Stimulated activated CD4-positive, alpha-beta T cell treated with anti-CD3 and anti-CD28 coated beads, Interleukin-15, amount 100 ng/mL, for 48 hours (primary cell): ENCODE measurements at places on chromosomes 3 and 15.
A peak's percentile ranks its signal among the peaks of the same experiment; 100 is the strongest.

- no peak for DNase-seq
Measured at GRCh38 chr3:188664795-188665194, 507.0 kb upstream of the TPRG1 start.

GRCh38 chr3:127750226-127751031, 71.9 kb downstream of the MGLL start:
- DNase-seq = no peak

DNA sequence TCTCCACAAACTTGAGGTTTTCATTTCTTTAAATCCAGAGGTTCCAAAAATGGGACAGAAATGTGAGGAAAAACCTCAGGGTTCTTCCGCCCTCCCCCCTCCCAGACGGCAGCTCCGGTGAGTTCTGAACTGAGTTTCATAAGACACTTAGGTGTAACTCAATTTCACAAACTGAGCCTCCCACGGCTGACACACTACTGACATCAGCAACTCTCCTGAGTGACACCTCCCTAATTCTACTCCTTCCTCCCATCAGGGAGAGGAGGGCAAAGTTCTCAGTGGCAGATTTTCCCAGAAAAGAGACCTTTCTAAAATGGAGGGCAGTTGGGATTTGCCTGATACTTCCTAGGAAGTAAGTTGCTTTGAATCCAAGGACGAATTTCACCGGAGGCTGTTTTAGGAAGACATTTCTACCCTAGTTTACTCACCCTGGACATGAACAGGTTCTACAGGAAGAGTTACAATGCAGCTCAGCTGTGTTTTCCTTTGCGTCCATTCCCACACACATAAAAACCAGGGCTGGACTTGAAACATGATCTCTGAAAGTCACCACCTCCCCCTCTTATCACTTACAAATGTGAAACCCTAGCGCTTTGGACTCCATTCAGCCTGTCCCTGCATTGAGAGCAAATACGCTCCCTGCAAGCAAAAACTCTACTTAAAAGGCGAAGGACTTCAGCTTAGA, 78.1 kb upstream of the LMOD3 start:
- peak; percentile 53 for DNase-seq

GRCh38 chr15:51731549-51732267, 5.7 kb downstream of the LYSMD2 start:
- no peak for DNase-seq

GRCh38 chr3:128748557-128748956, 22.6 kb downstream of the RAB7A start:
- DNase-seq = no peak

DNA sequence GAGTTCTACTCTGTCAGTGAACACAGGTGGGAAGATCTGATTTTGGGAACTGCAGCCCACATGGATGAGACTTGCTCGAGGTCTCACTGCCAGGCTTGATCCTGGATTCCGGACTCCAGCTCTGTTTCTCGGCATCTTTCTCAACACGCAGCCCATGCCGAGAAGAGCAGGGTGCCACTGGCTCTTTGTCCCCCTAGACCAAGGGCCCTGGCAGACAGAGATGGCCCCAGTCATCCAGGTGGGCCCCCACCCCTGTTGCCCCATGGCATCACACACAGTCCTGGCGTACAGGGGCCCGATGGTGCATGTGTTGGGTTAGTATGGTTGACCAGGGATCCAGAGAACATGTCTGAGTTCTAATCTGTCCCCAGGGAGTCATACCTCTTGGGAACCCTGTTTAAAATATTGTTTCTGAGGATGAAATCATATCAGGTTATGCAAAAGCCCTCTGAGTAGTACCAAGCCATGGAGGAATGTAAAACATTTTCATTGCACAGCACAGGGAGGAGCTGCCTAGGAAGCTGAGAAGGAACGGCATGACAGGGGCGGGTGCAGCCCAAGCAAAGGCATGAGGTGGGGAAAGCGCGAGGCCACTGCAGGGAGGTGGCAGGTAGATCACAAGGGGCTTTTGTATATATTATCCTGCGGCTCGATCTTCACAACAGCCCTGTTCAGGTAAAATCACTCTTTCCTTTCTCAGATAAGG, 320.6 kb downstream of the UACA start:
- DNase-seq = no peak

- no peak for DNase-seq
Measured at GRCh38 chr15:22952796-22953579, 27.2 kb downstream of the CYFIP1 start.

GRCh38 chr15:69002783-69003182, 11.7 kb upstream of the NOX5 start:
- DNase-seq = no peak

DNA sequence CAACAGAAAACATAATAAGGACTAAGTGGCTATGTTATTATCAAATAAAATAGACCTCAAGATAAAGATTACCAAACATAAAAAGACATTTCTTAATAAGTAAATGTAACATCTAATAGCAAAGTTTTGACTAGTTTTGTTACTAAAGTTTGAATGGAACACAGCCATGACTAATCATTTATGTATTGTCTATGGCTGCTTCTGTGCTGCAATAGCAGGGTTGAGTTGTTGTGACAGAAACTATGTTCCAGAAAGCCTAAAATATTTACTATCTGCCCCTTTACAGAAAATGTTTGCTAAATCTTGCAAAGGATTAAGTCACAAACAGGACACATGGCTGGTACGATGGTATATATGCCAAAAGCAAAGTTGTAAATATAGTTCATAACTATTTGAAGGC, 37.9 kb upstream of the MYH15 start:
- DNase-seq = no peak

DNA sequence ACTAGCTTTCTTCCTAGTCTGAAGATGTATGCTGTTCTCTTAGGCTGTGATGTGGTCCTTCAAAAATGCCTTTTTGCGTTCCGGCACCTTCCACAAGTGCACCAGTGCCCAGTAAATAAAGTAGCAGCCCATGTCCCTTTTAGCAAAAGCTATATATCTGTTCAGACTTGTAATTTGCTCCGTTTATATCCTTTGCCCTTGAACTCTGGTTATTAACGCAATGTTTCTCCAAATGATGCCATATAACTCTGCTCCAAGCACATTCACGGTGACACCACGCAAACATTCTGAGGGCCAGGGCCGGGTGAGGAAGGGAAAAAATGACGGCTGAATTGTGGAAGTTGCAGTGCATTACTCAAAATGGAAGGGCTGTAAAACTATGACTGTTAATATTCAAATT, 1001.1 kb upstream of the NR2F2 start:
- no peak for DNase-seq

GRCh38 chr3:20194793-20195460, 8.9 kb upstream of the SGO1 start:
- no peak for DNase-seq

DNA sequence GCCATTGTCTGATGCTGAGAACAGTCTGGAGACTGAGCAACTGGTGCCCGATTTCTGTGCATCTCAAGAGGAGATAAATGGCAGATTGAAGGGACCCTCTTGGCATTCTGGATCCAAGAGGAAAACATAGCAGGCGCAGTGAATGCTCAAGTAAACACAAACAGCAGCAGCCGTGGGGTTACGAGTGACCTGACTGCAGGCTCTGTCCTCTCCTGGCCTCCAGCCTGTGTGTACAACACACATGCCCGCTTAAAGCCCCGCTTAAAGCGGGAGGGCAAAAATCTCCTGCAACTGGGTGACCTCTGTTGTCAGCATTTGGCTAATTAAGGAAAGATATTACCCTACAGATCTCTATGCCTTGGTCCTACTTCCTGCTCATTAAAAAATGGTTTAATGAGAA, 120.5 kb downstream of the GREM1 start:
- no peak for DNase-seq

GRCh38 chr3:56919137-56919796, 117.5 kb upstream of the ARHGEF3 start:
- no peak for DNase-seq

GRCh38 chr3:164470471-164470870, 607.8 kb downstream of the SI start:
- DNase-seq = no peak

- no peak for DNase-seq
Measured at GRCh38 chr15:83287541-83288027, 3.1 kb upstream of the BNC1 start.

DNA sequence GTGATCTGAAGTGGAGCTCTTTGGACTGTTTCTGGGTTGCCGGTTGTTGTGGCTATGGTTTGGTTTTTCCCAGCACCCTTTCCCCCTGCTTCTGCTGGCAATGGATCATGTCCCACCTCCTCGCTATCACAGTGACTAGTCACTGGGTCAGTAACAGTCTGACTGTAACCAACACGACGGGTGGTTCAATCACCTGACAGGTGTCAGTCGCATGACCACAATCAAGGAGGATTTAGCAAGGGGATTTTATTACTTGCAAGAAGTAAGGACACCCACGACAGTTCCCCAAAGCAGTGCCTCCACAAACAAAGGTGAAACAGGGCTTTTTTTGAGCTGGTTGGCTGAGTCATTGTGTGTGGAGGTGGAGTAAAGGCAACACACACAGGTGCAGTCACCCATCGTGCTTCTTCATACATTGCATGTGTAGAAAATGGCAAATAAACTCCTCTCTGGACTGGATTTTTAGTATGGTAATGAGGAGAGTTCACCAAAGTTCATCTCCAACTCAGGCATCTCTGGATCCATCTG, 58.8 kb upstream of the FAM3D start:
- DNase-seq = no peak

- DNase-seq = no peak
Measured at GRCh38 chr15:62940093-62940754, 102.3 kb upstream of the TPM1 start.

DNA sequence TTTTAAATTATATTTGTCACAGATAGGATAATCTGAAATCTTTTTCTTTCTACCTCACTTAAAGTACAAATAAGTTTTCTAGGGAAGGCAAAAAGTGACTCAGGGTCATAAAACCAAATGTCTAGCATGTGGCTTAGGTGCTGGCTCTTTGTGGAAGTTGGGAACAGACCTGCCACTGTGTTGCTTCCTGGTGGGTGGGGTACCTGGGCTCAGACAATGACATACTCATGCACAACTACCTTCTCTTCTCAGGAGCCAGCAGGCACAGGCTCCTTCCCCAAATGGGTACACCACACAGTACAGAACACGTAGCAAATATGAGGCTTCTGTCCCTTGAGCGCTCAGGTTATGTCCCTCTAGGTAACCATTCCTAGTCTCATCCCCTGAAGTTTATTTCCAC, 40.1 kb upstream of the MUC13 start:
- DNase-seq = no peak

- DNase-seq = no peak
Measured at GRCh38 chr3:78337801-78338211, 1297.9 kb downstream of the ROBO2 start.

- no peak for DNase-seq
Measured at GRCh38 chr15:64982472-64982871, 7.2 kb downstream of the SPG21 start.

GRCh38 chr15:67179411-67179995, 75.0 kb downstream of the AAGAB start:
- DNase-seq = no peak

DNA sequence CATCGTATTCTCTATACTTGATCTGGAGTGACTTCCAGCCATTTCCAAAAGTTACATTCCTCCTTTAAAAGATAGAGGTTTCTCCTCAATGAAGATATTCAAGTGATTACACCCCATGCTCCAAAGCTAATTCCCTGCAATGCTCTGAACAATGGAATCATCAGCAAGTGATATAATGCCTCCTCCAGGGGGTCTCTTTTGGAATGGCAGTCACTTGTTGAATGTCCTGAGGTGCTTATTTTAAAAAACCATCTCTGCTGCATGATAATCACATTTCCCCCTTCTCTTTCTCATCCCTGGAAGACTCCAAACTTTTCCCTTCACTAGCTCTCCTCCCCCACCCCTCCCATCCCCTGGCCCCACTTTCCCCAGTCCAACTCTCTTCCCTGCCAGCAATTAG, 2.6 kb downstream of the LHFPL4 start:
- DNase-seq = no peak

- DNase-seq = no peak
Measured at GRCh38 chr3:33122991-33123390, 9.2 kb downstream of the CRTAP start.

- no peak for DNase-seq
Measured at GRCh38 chr3:119598410-119599098, 869 bp downstream of the PLA1A start.

DNA sequence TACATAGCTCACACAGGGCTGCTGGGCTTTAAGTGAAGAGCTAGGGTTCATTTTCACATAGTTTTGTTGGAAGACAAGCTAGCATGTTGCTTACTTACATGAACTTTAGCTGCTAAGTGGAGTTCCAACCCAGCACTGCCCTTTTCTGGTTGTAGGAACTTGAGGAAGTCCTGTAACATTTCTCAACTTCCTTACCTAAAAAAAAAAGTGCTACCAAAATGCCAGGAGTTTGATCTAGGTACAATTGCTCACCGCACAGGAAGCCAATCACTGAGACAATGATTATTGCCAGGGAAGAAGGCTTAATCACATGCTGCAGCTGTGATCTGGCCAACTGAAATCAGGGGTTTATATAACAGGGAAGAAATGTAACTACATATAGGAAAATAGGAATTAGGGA, 52.8 kb downstream of the IL12A start:
- no peak for DNase-seq

- no peak for DNase-seq
Measured at GRCh38 chr3:42438758-42439157, 28.3 kb upstream of the LYZL4 start.

- no peak for DNase-seq
Measured at GRCh38 chr3:146574173-146574572, 29.8 kb upstream of the PLSCR1 start.

DNA sequence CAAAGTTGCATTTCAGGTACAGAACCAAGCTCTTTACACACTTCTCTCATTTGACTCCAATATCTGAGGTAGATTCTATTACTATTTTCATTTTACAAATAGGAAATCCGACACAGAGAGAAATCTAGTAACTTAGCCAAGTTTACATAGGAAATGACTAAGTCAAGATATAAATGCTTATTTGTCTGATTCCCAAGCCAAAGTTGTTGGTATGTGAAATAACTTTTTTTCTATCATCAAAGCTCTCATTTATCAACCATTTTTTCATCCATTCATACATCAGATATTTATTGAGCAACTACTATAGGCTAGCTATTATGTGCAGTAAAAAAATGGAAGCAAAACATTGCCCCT, 89.2 kb upstream of the MITF start:
- no peak for DNase-seq

- DNase-seq = no peak
Measured at GRCh38 chr3:63228677-63229076, 49.4 kb upstream of the SYNPR start.
